Brain pericyte (primary cell): ENCODE measurements at places on chromosomes 13 and 19.

DNA sequence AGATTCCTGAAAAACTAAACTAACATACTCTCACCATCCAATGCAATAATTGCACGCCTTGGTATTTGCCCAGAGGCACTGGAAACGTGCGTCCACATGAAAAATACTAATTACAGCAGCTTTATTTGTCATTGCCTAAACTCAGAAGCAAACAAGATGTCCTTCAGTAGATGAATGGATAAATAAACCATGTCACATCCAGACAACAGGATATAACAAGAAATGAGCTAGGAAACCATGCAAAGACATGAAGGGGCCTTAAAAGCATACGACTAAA, 25.0 kb downstream of the ELL start:
- no peak for DNase-seq

GRCh38 chr13:77480066-77480465, 55.4 kb upstream of the SCEL start:
- DNase-seq: no peak

DNA sequence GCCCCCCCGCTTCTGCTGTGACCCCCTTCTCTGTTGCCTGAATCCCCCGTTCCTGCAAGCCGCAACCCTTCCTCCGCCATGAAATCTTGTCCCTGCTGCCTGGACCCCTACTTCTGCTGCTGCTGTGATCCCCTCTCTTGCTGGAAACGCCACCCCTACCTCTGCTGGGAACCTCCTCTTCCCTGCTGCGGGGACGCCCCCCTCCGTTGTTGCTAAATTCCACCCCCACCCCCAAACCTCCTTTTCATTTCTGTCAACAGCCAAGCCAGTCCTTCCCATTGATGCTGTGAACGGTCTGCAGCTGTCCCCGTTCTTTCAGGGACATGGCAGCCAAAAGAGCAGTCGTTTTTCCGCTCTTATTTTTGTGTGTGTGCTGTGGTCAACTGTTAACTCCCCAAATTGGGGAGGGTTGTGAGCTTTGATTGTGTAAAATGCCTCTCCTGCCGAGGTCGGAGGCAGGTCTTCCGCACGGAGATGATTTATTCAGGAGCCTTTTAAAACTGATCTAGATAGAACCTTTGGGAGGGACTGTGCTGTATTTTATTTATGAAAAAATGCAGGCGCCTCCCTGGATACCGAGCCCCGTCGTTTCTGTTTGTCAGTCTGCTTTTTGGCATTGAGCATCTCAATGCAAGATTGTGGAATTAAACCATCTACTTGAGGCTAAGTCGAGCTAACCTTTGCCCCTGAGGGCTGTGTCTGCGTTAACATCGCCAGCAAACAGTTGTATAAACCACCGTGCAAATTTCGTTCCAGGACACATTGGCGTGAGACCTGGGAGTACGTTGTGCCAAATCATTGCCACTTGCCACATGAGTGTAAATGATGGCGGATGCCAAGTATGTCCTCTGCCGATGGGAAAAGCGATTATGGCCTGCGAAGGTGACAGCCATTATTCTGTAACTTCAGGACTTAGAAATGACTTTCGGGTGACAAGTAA, 27.9 kb upstream of the NDUFS7 start:
- DNase-seq: no peak

DNA sequence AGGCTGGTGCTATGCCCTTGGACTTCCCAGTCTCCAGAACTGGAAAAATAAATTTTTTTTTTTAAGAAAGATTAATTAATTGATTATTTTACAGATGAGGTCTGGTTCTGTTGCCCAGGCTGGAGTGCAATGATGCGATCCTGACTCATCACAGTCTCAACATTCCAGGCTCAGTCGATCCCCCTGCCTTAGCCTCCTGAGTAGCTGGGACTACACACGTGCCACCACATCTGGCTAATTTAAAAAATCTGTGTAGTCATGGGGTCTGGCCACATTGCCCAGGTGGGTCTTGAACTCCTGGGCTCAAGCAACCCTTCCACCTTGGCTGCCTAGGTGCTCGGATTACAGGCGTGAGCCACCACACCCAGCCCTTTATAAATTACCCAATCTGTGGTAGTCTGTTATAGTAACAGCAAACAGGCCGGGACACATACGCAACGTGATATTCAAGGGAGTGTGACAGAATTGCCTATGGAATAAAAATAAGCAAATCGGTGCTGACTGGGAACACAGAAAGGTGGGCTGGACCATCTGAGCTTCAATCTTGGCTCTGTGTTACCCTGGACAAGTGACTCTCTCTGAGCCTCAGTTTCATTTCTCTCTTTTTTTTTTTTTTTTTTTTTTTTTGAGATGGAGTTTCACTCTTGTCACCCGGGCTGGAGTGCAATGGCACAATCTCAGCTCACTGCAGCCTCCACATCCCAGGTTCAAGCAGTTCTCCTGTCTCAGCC, 42.8 kb downstream of the PIN1 start:
- no peak for DNase-seq

GRCh38 chr13:38361542-38362262, 12.1 kb downstream of the UFM1 start:
- no peak for DNase-seq

- DNase-seq: no peak
Observed at GRCh38 chr19:44747739-44748425, 626 bp upstream of the BCL3 start.

DNA sequence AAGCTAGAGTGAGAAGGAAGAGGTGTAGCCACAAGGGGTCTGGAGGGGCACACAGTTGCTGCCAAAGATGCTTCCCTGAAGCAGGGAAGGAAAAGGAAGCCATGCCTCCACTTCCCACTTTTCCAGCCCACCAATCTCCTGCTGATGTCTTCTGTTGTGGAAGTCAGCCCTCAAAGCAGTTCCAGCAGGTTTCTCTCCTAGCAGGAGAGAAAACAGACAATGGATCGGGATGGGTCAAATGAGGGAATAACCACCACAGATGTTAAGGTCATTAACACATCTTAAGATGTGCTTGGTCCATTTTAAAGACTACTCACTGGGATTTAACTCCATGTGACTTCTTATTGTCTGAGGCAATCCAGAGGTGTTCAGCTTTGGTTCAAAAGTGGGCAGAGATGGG, 284.1 kb upstream of the SOX21 start:
- DNase-seq: no peak

DNA sequence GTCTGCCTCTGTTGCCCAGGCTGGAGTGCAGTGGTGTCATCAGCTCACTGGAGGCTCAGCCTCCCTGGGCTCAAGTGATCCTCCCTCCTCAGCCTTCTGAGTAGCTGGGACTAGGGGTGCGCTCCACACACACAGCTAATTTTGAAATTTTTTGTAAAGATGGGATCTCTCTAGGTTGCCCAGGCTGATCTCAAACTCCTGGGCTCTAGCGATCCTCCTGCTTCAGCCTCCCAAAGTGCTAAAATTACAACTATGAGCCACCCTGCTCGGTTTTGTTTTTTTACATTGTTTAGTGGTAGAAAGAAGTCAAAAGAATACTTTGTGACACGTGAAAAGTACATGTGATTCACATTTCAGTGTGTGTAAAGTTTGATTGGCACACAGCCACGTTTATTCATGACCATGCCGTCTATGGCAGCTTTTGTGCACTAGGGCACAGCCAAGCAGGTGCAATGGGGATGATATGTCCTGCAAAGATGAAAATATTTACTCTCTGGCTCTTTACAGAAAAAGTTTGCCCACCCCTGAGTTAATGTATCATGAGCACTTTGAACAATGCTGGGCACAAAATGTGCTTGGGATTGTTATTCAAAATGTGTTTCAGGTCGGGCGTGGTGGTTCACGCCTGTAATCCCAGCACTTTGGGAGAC, 16.2 kb upstream of the NFIC start:
- no peak for DNase-seq

- DNase-seq: no peak
Observed at GRCh38 chr19:10965398-10965797, 4.6 kb downstream of the SMARCA4 start.

- peak; percentile 17 for DNase-seq
Observed at GRCh38 chr13:101785858-101786257, 333.4 kb downstream of the ITGBL1 start.

DNA sequence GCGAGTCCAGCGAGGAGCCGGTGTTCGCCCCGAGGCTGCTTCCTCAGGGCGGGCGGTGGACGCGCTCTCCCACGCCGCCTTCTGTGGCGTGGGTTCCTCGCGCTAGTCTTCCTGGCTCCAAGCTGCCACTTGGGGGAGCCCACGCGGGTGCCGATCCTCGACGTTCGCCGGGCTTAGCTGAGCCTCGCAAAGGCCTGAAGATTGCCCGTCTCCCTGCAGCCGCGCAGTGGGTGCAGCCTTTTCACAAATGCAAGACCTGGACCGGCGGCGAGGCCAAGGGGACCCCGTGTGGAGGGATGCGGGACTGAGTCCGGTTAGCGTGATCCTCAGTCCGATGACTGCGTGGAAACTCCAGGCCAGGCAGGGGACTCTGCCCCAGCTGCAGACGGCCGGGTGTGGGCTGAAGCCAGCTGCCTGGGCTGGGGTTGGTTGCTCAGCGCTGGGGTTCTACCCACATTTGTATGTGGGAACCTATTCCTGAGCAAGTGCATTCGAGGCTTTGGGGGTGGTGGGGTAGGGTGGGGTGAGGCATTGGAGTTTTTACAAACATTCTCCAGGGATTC, 16.6 kb upstream of the LRP3 start:
- DNase-seq: no peak
